ENCODE measurements at places on chromosomes 1 and 21.

DNA sequence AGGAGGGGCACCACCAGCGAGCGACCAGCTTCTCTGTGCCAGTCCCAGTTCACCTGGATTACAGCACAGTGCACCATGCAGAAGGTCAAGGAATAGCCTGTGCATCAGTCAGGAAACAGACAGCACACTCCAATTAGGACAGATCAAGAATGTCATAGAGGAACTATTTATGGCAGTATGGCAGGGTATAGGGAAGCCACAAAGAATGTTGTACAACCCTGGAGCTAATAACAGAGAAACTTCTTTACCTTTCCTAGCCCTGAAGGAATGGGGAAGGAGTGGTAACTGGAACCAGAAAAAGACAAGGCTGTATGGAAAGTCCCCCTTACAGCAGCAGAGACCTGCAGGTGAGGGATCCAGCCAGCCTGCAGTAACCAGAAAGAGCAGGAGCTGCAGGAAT is 87.8 kb upstream of the USP24 start:
- no peak for DNase-seq

DNA sequence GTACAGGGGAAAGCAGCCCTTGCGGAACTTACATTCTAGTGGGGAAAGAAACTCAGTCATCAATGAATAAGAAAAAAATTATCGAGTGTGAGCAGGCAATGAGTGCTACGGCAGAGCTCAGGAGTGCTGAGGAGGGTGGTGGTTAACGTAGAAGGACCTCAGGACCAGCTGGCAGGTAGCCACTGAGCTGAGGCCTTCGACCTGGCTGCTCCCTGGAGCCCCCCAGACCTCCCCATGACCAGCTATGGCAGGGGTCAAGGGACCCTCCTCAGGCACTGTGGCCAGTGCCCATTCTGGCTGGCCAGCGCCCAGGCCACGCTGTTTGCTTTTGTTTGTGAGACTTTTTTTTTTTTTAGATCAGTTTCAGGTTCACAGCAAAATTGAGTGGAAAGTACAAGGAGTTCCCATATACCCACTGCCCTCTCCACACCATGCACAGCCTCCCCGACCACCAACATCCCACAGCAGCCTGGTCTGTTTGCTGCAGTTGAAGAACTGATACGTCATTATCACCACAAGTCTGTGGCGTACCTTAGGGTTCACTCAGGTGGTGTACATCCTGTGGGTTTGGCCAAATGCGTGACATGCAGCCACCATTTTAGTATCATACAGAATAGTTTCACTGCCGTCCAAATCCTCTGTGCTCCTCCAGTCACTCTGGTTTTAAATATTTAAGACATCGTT is 11.8 kb upstream of the TTC22 start:
- DNase-seq = no peak

GRCh38 chr21:41121785-41122415 is 46.1 kb upstream of the BACE2 start:
- peak; percentile 54 for DNase-seq

DNA sequence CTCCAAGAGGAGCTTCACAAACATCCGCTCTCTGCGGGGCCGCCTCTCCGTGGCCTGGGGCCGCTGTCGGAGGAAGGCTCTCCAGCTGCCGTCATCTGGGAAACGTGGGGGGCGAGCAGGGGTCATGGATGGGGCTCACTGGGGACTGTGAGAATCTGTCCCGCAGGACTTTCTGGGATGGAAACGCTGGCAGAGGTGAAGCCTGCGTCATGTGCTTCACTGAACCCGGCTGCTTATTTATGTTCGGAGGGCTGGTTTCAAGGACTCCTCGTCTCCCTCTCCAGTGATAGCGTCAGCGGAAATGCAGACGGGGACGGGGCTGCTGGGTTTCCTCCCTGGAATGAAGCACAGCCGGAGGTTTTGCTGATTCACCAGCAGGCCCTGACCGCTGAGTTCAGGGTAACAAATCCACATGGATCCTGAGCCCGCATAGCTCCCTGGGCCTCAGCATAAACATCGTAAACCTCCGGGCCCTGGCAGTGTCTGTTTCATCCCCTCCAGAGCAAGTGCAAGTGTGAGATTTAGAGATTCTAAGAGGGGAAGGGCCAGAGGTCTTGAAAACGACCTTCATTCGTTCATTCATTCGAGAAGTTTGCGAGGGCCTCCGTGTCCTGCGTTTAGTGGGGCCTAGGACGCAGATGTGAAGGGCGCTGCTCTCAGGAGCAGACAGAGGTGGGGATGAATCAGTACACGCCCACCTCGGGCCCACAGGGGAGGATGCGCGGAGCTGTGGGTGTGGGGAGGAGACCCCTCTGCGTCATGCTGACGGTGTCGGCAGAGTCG is 7.0 kb upstream of the POFUT2 start:
- DNase-seq = no peak

GRCh38 chr1:3544040-3544977 is 67.0 kb downstream of the MEGF6 start:
- no peak for DNase-seq

DNA sequence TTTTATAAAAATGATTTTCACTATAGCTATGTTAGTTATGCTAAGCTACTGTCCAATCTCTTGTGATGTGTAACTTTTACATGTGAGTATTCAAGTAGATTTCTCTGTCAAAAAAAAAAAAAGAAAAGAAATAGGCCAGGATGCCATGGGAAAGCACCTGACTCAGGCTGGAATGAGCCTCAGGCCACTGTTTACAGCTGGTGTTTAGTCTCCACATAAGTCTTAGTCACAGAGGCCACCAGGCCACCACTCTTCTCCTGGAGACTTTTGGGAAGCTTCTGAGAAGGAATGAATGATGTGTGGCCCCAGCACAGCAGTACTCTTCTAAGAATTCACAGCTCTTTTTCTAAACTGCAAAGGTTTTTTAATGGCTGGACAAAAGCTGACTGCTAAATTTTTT is 48.9 kb downstream of the CHML start:
- no peak for DNase-seq

GRCh38 chr1:147099192-147099591 is 73.1 kb downstream of the PRKAB2 start:
- no peak for DNase-seq

DNA sequence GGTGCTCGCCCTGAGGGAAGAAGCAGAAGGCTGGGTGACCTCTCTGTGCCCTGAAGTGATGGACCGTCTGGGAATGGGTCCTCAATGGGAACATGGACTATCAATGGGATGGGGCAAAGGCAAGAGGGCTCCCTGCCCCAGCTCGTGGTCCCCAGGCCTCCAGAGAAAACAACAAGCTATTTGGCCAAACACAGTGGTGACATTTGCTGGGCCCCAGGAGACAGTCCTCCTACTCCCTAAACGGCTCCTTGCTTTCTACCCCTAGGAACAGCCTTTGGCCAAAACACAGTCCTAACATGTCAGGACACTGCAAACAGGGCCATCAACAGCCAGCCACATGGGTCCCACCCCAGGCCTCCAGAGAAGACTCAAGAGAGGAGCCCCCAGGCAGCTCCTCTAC is 102.8 kb downstream of the RAVER2 start:
- DNase-seq = no peak

DNA sequence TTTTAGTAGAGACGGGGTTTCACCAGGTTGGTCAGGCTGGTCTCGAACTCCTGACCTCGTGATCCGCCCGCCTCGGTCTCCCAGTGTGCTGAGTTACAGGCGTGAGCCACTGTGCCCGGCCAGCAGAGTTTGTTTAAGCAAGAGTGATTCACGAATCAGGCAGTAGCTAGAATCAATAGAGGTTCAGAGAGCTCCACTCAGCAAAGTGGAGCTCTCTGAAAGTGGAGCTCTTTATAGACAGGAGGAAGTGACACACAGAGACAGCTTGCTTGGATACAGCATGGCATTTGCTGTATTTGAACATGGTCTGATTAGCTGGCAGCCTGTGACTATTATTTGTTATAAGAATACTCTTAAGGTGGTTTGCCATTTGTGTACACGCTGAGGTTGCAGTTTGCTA is 27.1 kb upstream of the CD34 start:
- no peak for DNase-seq

DNA sequence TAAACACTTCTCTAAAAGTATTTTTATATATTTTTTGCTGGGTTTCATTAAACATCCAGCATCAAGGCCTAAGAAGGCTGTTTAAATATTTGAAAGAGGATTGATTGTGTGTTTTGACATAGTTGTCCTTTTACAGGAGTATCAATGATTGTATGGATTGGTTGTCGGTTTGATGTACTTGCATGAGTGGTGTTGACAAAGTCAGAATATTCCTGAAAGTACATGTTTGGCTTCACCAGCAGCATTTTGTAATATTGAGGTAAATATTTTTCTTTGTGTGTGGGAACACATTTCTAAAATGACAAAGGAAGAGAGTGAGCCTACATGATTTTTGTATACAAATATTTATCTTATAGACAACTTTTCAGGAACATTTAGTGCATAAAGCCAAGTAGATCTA is 269.7 kb downstream of the PTBP2 start:
- no peak for DNase-seq

DNA sequence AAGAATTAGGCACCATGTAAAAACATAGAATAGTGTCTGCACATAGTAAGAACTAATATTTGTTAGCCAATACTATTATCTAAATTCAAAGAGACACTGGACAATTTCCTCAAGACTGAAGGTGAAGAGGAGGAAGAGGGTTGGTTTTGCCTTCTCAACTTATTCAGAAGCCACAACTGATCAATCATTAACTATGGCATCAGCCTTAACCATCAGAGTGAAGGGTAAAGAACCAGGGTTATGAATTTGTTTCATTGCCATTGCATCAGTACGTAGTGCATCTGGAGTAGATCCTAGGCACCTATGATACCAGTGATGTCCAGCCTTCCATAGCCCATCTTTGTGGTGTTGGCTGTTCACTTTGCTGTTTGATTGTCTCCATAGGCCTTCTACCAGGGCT is 421.7 kb upstream of the DEPDC1 start:
- DNase-seq = no peak

DNA sequence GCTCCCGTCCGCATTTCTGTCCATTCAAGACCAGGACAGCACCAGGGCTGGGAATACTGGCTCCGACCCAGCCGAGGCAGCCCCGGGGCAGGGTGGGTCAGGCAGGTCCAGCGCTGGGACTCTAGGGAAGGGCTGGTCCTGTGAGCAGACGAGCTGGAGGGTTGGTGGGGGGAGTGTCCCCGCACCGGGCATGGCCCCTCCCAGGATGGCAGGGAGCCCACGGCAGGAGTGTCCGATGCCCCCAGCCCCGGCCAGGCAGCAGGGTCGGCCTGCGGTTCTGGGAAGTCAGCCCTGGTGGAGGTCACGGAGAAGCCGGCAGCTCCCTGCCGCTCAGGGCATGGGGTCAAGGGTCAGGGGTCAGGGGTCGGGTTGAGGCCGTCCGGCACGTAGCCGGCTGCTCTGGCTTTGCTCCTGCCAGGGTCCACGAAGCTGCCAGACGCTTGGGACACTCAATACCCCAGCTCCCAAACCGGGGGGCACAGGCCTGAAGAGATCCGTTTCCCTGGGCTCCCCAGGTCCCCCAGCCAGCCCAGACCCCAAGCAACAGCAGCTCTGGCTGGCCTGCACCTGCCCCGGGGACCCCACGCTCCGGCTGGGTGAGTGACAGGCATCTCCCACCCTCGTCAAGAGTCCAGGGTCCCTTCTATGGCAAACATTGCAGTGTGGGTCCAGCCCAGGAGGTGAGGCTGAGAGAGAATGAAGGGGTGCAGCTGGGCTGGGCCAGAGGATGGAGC is 6.7 kb downstream of the C1QTNF12 start:
- DNase-seq = no peak

DNA sequence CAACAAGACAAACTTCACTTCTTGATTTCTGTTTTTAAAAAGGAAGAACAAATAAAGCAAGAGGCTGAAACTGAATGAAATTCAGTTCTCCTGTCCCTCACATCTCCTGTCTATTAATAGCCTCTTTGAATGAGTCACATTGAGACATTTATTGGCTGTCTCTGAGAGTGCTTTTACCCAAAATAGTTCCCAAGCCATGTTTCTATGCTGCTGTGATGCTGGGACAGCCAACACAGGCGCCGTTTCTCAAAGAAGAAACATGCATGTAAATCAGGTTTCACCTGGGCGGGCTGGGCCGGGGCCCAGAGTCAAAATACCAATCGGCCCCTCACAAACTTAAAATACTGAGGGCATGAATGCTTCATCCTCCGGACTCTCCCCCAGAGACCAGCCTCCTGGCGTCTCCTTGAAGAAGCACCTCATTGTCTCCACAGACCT is 105.2 kb downstream of the EDEM3 start:
- DNase-seq = no peak

DNA sequence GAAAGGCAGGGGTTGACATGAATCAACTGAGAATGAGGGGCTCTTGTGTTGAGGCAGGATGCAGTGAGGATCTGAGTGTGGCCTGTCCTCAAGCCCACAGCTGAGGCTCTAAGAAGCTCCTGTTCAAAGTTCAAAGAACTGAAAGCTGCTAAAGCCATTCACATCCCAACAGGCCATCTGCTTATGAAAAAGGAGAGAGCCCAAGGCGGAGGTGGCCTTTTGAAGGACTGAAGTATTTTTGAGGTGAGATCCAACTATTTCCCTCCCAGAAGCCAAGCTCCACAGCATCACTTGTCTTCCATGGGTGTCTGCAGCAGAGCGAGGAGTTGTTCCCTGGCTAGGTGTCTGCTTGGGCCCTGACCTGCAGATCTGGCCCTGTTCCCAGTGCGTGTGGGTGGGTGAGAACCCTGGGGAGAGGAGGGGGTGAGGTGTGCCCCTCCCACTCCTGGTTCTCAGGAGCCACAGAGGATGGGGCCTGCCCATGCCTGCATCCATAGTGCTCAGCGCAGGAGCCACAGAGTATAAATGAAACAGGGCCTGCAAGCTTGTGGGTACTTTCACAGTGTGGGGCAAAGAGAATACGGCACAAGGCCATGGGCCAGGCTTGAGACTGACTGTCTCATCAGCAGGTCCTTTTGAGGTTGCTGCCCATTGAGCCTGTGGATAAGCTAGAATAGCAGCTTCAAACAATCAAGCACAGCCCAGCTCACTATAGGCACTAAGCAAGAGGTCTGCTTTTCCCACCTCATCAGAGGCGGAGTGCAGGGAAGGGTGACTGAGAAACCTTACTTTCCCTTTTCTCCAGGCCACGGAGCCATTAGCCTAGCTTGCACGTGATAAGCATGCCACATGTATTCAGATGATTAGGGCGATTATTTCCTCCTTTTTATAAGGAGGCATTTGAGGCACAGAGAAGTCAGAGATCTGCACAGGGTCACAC is 15.7 kb downstream of the REG4 start:
- DNase-seq = no peak

- DNase-seq = no peak
Observed at GRCh38 chr1:229318056-229318455, 24.8 kb downstream of the CCSAP start.
